ENCODE measurements at places on chromosomes 3 and 15.

DNA sequence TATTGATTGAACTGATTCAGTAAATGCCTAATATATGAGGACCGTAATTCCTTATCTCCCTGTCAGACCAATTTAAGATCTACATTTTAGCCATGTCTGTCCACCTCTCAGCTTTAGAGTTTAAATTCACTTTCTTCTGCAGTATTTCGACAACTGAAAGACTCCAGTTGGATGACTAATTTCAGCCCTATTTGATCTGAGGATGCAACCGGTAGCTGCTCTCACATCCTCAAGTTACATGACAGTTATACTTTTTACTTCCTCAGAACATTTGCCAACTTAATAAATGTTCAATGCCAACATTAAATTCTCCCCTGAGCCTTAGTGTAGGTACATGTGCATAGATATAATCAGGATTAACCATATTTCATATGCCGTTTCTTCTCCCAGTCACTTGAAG is 2.5 kb upstream of the HHLA2 start:
- DNase-seq = no peak

GRCh38 chr3:186173224-186173815 is 64.4 kb upstream of the ETV5 start:
- DNase-seq = no peak

DNA sequence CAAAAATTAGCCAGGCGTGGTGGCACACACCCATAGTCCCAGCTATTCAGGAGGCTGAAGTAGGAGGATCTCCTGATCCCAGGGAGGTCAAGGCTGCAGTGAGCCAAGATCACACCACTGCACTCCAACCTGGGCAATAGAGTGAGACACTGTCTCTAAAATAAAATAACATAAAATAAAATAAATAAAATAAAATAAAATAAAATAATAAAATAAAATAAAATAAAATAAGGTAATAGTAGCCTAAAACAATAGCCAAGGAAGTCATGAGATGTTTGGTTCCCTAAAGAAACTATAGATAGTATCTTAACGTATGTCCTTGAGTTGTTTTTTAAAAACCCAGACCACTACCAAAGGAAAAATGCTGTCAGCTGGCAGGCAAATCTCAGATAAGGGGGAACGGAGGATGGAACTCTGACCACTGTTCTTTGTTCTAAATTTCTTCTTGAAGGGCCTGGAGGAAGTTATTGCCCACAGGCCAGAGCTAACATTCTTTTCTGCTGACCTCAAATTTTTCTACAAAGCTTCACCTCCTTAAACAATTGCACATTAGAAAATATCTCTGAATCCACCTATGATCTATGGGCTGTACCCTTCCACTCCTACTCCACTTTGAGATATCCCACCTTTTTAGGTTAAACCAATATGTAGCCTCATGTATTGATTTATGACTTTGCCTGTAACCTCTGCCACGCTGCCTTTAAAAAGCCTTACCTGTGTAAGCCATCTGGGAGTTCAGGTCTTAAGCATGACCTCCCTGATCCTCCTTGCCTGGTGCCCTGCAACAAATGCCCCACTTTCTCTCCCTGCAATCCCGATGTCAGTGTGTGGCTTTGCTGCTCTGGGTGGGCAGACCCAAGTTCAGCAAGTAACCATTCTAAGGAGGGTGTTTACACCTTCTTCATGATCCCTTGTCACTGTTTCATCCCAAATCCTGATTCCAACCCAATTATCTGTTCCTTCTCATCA is 126.2 kb upstream of the BHLHE40 start:
- DNase-seq = no peak

- no peak for DNase-seq
Measured at GRCh38 chr15:73227433-73228056, 141.2 kb downstream of the HCN4 start.

GRCh38 chr15:40054855-40055575 is 16.0 kb upstream of the SRP14 start:
- DNase-seq = no peak

GRCh38 chr15:45391746-45392583 is 13.6 kb upstream of the GATM start:
- no peak for DNase-seq

- DNase-seq = no peak
Measured at GRCh38 chr15:80693682-80694610, 1.2 kb upstream of the ABHD17C start.

DNA sequence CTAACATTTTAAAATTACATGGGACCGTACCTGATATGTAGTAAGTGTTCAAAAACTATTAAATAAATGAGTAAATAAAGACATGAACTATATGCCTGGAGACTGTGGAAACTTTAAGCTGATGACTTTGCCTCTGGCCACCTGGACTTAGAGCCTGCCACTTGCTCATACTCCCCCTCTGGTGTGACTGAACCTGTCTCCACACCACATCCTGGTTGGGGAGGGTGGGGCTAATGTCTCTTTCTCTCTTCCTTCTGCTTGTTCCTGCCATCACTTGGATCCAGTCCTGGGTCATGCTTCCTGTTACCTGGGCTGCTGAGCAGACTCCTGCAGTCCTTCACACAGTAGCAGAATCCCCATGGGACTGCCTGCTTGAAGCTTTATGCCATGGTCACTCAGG is 8.2 kb upstream of the TMEM158 start:
- no peak for DNase-seq

GRCh38 chr15:29596266-29596665 is 226.0 kb downstream of the TJP1 start:
- no peak for DNase-seq

DNA sequence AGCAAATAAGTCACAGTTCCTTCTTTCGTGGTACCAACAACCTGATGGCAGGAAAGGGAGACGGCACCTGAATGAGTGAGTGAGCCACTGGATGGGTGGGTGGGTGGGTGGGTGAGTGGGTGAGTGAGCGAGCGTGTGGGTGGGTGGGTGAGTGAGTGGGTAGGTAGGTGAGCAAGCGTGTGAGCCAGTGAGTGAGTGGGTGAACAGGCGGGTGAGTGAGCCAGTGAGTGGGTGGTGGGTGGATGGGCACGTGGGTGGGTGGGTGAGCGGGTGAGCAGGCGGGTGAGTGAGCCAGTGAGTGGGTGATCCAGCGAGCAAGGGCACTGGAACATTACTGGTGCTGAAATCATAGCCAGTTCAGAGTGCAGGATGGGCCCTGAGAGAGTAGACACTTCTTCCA is 152.8 kb downstream of the MEGF11 start:
- no peak for DNase-seq

Measured in NCI-H2081 treated with DMSO at 0.1 percent for 48 hours (cell line).